ENCODE measurements at places on chromosomes 2 and 18.

GRCh38 chr2:74895001-74895400 lies 61.1 kb downstream of the HK2 start:
- no peak for DNase-seq

GRCh38 chr18:31206787-31207381 lies 44.2 kb upstream of the DSC1 start:
- no peak for DNase-seq

DNA sequence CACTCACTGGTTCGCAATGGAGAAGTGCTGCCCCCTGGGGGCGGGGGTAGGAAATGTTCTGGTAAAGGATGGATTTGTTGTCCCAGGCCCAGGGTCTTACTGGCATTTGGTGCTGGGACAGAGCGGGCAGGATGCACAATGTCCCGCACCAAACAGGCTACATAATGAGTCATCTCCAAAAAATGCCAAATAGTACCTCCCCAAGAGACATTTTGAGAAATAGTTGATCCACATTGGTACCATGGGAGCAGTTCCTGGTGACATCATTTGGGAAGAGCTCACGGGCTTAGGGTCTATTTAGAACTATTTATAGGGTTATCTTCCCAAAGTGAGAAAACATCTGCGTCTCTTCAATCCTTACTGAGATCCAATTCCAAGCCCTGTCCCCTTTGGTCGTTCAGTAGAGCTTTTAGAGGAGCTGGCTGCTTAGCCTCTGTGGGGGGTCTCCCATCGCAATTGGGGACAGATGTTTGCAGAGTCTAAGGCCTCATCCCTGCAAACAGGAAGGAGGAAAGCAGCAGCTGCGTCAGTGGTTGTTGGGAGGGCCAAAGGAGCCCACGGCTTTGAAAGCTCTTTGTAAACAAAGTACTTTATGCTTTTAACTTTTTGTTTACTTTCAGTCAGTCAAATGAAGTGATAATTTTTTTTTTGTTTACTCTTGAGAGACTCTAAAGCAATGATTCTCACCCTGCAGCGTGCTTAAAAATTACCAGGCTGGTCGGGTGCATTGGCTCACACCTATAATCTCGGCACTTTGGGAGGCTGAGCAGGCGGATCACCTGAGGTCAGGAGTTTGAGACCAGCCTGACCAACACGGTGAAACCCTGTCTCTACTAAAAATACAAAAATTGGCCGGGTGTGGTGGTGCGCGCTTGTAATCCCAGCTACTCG lies 49.3 kb downstream of the GREB1 start:
- DNase-seq, result peak; percentile 25

- no peak for DNase-seq
These were observed 1.1 kb downstream of the ARHGAP28 start for GRCh38 chr18:6730416-6731221.

DNA sequence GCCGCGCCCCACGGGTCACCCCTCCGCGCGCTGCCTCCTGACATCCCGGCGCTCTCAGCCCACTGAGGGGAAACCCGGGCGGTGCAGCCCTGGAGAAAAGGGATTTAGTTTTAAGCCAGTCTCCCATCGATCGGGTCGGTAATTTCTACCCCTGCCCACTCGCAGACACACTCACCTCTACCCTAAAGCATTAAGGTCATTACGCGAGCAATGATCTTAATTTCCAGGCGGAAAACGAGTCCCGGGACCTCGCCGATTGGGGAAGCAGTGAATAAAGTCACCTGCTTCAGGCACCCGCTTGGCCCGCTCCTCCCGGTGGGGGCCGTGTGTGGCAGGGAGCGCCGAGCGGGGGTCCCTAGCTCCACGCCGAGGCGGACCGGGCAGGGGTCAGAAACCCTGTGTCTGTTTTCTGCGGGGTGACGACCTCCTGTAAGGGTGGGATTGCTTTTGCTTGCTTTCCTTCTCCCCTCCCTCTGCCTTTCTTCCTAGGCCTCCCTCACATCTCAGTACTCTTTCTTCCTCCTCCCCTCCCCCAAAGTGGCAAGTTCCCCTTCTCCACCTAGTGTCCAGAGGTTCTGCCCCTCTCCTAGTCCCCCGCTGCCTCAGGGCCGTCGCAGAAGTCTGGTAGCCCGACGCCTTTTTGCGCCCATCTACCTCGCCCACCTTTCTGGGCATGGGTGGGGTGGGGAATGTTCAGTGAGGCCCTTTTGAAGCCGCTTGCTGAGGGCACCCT lies 142.6 kb downstream of the MEIS1 start:
- DNase-seq, result no peak

DNA sequence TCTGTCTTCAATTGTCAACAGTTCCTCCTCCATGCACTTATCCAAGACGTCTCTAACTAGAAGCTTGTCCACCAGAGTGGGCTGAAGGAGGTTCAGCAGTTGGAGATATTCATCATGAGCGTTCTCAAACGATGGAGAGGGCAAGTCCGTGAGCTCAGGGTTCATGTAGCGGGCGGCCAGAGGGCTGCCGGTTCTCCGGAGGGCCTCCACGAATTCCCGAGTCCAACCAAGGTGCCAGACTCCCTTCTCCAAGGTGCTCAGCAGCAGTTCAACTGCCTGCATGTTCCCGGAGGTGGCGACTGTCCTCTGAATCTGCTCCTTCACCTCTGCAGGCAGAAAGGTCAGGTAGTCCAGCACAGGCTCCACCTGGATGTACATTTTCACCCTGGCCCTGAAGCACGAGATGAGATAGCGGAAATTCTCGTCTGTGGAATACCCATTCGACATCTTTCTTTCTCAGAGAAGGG lies 590 bp downstream of the IFIH1 start:
- DNase-seq, result no peak

GRCh38 chr2:20970068-20970467 lies 73.8 kb downstream of the APOB start:
- no peak for DNase-seq

DNA sequence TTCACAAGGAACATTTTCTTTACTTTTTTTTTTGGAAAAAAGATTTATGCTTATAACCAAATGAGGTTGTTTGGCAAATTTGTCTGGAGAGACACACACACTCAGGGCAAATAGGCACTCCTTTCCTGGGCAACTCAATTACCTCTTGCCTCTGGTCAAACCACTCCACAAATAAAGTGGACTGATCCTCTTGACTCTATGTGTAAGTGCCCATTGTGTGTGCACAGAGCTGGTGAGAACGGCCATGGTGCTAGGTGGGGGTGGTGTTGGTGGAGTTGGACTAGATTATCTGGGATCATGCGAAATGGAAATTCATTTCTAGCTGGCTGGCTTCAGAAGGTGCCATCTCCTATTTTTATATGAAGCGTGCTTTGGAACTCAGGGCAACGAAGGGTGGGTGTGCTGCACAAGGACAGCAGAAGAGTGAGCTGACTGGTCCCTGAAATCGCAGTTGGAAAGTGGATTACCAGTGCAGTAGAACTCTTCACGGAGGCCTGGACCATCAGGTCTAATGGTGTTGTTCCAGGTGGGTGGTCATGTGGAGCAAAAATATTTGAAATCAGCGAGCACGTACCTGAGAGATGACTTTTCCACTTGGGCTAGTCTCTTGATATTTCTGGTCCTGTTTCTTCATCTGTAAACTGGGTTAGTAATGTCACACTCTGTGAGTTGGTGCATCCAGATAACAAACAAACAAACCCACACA lies 149.9 kb downstream of the RPIA start:
- DNase-seq, result no peak

DNA sequence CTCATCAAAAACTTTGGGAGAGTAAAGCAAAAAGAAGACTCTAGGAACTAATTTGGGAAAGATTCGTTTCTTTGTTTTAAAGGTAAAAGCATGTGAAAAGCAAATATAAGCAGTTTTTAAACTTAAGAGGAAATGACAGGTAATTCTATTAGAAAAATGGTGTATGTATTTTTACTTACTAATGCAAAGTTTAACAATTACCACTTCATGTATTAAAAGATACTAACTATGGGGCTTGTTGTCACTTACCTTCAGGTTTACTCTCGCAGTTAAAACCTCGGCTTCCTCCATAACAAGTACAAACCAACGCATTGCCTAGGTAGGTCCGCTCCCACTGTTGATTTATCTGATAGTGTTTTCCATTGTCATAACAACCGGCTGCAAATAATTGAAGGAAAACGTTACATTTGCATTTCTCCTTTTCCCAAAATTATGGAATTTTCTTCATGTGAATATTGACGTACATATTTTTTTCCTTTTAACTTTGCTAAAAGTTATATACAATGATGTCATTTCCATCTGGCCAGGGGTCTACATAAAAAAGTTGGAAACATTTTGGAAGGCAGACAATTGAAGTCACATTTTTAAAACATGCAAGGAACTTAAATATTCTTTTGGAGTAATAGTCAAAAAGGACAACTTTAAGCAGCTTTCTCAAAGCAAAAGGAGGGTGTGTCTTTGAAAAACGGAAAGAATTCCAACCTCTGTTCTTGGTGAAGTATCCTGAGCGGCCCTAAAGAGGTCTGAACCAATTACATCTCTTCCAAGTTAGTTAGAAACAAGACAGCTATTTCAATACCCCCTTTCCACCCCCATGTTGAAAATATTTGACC lies 1.2 kb downstream of the FN1 start:
- no peak for DNase-seq

Measured in activated T-helper 1 cell treated with Interleukin-2 at 50 U/mL for 16 hours (primary cell).